Activated naive CD4-positive, alpha-beta T cell treated with anti-CD3 and anti-CD28 coated beads, Interleukin-2, amount 50 U/mL, for 16 hours (primary cell): ENCODE measurements at places on chromosomes 12 and 14.

GRCh38 chr12:95549392-95550084 is 1.7 kb downstream of the USP44 start:
- no peak for DNase-seq

- DNase-seq: no peak
Observed at GRCh38 chr14:87217023-87217422, 776.0 kb downstream of the GALC start.

DNA sequence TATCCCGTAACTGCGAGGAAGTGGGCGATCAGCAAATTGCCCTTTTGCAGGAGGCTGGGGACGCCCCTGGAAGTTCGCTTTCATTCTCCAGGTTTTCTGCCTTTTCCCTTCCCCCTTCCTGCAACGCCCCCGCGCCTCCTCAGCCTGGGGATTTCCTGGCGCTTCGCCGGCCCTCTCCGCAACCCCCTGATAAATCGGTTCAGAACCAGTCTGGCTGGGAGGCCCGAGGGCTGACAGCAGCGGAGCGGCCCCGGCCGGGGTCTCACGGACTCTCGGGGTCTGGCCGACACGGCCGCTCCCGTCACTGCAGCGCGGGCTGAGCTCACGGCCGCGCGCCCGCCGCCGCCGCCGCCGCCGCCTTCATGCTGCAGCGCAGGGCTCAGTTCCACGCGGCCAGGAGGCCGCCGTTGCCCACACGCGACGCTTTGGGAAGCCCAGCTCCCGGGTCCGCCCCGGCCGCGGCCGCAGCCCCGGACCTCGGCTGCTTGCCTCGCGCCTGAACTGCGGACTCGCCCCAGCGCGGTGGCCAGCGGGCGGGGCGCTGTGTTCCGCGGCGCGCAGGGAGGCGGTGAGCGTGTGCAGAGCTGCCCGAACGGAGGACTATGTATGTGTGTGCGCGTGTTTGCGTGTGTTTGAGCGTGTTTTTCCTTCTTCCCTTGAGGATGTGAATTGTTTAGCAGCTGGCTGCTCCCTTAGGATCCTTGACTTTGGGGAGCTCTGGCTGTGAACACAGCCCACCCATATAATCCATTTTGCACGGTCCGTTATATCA is at the start of gene LRFN5:
Gene LRFN5, plus strand, starts transcription at position 345 of the 772 bp plus-strand sequence.
- peak; percentile 10 for DNase-seq

DNA sequence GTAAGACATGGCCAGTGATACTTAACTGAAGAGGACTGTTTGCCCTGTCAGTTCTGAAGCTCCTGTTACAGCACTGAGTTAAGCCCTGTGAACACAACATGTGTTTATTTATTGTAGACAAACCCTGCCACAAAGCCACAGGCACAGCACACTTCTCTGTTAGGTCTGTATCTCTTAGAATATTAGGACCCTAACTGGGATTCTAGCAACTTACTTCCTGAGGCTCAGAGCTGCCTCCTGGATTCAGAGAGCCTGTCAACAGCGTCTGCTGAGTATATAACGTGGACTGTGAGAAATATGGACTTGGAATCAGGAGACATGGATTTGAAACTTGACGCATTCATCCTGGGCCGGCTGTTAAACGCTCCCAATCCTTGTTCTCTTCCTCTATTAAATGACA is 135.0 kb upstream of the HIF1A start:
- no peak for DNase-seq

DNA sequence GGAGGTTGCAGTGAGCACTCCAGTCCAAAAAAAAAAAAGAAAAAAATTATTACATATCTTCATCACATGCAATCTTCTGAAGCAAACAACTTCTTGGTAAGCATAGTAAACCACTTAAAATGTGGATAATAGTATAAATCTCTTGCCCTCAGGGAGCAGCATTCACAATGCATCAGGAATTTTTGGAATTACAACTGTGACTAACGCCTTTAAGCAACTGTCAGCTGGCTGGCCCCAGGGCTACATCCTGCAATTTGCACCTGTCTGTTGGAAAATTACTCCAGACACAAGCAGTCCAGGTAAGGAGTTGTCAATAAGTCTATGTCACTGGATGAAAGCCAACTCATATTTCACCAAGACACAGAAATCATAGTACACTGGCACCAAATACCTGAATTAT is 5.5 kb upstream of the SLC7A7 start:
- no peak for DNase-seq

GRCh38 chr12:2461046-2461445 is 333.7 kb upstream of the FKBP4 start:
- no peak for DNase-seq

DNA sequence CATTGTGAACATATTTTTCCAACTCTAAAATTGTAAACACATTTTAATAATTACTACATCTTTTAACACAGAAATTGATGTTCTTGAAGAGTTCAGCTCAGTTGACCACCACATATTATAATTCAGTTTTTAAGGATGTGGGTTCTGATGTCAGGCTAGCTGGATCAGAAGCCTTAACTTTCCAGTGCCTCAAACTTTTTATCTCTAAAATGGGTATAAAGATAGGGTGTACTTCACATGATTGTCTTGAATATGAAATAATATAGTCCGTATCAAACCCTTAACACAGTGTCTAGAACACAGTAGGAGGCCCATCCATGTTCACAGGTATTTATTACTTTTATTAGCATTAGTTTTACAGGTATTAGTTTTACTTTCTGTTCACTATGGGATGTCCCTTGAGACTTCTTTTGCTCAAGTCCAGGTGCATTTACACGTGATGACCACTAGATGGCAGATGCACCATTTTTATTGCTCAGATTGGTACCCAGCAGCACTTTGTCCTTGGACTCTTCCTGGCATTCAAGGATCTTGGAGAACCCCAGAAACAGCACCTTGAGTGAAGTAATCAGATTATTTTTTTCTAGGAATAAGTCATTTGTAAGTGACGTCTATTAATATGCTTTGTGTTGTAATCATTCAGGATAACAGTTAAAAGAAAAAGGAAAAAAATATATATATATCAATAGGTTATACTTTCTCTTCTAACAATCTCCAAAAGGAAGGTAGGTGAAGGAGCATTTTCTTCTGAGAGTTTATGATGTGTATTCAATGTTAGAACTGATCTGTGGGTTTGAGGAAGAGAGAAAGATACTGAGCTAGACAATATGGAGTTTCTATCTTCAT is 580.2 kb downstream of the ETNK1 start:
- no peak for DNase-seq

- no peak for DNase-seq
Observed at GRCh38 chr14:101377069-101377468, 184.2 kb upstream of the DIO3 start.

GRCh38 chr12:17030338-17030737 is 424.4 kb upstream of the LMO3 start:
- no peak for DNase-seq

DNA sequence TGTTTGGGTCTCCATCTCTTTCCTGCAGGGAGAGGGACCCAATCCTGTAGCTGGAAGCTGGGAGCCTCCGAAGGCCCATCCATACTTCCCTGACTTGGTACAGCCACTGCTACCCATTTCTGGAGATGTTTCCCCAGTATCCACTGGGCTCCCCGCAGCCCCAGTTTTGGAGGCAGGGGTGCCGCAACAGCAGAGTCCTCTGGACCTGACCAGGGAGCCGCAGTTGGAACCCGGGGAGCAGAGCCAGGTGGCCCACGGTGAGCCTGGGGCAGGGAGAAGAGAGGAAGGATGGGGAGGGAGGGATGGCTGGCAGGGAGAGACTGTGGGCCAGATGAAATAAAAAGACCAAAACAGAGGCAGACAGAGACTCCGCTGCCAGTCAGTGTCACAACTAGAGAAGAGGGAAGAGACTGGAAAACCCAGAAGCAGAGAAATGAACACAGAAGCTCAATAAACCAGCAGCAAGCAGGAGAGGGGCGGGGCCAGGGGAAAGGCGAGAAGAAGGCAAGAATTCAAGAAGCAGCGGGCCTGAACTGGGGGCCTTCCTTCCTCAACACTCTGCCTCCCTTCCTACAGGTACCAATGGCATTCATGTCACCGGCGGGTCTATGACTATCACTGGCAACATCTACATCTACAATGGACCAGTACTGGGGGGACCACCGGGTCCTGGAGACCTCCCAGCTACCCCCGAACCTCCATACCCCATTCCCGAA is 6.3 kb downstream of the LTBR start:
- no peak for DNase-seq

DNA sequence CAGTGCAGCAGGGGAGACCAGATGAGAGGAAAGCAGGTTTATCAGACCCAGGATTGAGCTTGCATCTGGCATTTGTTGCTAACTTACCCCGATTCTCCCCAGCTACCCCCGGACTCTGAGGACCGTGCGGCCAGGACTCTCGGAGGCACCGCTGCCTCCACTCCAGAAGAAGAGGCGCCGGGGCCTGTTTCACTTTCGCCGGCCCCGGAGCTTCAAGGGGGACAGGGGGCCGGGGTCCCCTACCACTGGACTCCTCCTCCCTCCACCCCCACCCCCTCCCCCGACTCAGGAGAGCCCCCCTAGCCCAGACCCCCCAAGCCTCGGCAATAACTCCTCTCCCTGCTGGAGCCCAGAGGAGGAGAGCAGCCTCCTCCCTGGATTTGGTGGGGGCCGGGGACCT is 6.5 kb upstream of the CPNE6 start:
- DNase-seq: no peak

- no peak for DNase-seq
Observed at GRCh38 chr14:68607867-68608573, 184.8 kb downstream of the ZFP36L1 start.

GRCh38 chr14:50407111-50407812 is 10.6 kb upstream of the CDKL1 start:
- DNase-seq: no peak

GRCh38 chr12:120677765-120678473 is 9.0 kb upstream of the MLEC start:
- DNase-seq: no peak

DNA sequence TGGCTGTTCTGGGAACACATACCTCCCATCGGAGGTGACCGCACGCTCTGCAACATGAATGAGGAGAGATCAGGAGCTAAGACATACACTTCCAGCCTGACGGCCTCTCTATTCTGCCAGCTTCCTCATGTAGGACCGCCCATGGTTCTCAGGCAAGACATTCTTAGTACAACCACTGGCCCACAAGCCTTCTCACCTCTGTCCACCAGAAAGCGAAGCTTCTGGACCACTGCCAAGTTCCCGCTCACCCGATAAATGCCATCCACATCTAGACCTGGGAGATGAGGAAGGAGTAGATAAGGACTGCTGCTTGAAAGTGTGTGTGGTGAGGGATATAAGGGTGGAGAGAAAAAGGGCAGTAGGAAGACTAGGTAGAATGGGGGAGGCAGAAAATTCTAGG is 5.2 kb downstream of the ARHGAP9 start:
- no peak for DNase-seq

DNA sequence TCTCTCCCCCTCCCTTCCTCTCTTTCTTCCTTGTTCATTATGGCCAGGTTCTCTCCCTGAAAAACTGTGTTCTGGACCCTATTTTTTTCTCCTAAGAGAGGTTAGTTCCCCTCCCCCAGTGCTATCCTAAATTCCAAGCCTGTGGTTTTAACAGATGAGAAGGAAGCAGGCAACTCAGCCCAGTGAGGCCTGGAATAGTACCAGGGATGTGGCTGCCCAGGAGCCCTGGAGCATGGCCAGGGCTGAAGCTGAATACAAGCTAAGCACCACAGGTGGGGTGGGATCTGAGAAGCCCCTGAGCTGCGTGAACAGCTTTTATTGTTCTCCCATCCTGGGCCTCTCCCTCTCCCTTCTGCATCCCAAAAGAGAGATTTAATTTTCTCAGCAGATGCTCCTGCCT is 1581.3 kb upstream of the TMEM132C start:
- DNase-seq: no peak

DNA sequence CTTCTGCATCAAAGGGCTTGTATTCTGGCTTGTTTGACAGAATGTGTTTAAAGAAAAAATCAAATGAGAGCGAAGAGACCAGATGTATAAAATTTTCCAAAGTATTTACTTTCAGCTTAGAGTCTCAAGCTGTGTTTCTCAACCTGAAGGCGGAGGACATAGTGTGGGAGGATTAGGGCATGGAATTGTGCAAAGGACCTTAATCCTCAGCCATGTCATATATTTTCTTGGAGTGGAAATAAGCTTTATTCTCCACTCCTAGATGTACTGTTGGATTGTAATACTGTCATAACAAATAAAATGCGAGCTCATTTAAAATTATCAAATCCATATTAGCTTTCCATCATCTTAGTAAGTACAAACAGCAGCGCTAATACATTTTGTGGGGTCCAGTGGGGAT is 154.0 kb downstream of the PAH start:
- DNase-seq: no peak

DNA sequence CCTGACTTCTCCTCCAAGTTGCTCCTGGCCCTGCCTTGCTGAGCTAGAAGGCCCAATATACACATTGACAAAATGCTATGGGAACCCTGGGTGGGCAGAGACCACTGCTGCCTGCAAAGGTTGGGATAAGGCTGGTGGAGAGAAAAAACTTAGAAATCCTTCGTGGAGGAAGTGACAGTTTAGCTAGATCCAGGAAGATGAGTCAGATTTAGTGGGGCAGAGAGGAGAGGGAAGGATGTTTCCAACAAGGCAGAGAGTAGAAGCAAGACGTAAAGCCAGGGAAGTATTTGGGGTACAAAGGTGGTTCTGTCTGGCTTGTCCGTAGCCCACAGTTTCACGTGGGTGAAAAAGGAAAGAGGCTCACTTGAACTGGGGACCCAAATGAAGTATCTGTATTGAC is 69.0 kb upstream of the CLMN start:
- no peak for DNase-seq

DNA sequence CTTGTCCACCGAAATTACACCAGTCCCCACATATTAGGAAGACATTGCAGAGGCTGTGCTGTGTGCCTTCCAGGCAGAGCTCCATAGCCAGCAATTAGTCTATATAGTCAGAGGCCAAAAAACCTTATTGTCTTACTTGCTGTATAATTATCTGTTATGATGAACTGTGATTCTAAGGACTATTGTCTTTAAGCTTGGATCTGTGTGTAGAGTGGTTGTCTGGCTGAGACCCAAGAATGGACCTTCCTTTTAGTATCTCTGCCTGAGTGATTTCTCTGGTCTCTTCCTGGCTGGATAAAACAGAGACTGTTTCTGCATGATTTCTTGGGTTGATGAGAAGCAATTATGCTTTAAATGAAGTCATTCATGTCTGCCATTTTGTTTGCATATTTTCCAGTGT is 465.3 kb downstream of the PRKD1 start:
- DNase-seq: no peak

GRCh38 chr14:89574420-89574819 is 157.4 kb upstream of the FOXN3 start:
- no peak for DNase-seq

GRCh38 chr12:2185751-2186341 is 133.1 kb downstream of the CACNA1C start:
- no peak for DNase-seq

GRCh38 chr12:118307069-118307954 is 65.4 kb downstream of the TAOK3 start:
- peak; percentile 34 for DNase-seq
